ENCODE measurements at places on chromosomes 3 and 15.
A peak's percentile ranks its signal among the peaks of the same experiment; 100 is the strongest.

- no peak for DNase-seq
These were observed 79.2 kb downstream of the SEMA5B start for GRCh38 chr3:122948408-122948807.

DNA sequence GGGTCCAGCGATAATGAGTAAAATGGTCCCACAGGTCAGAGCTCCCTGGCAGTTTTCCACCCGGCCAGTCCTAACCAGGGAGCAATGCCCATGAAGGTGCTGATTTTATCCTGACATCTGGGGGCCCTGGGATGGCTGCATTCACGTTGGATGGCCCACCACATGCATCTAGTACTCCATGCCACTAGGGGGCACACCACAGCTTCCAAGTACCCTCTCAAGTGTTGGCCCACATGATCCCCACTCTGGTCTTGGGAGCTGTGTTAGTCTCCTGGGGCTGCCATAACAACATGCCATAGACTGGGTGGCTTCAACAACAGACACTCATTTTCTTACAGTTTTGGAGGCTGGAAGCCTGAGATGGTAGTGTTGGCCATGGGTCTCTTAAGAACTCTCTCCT is 225.5 kb downstream of the SLCO3A1 start:
- DNase-seq = no peak

GRCh38 chr3:82088749-82089148 is 327.3 kb upstream of the GBE1 start:
- no peak for DNase-seq

GRCh38 chr15:93683651-93684050 is 547.7 kb upstream of the MCTP2 start:
- no peak for DNase-seq

GRCh38 chr3:101518421-101518871 is 5.4 kb upstream of the SENP7 start:
- peak; percentile 8 for DNase-seq

DNA sequence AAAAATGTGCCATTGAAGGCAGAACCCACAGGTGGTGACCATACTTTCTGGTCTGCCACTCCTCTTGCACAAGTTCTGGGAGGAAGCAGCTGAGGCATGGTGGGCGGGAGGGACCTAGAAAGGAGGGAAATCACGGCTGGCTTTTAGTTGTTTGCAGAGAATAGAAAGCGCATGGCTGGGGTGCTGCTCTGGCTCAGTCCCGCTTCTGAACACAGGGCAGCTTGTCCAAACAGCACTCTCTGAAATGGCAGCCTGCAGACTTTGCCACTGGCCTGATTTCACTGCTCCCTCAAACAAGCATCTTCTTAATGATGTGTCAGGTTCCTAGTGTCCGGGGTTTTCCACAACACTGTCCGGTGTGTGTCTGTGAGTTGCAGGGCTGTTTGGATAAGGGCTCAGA is 76.7 kb downstream of the AAGAB start:
- no peak for DNase-seq
